Stimulated activated CD4-positive, alpha-beta T cell treated with anti-CD3 and anti-CD28 coated beads, Interleukin-4, amount 100 ng/mL, for 1 hour (primary cell): ENCODE measurements at places on chromosomes 7 and 10.

DNA sequence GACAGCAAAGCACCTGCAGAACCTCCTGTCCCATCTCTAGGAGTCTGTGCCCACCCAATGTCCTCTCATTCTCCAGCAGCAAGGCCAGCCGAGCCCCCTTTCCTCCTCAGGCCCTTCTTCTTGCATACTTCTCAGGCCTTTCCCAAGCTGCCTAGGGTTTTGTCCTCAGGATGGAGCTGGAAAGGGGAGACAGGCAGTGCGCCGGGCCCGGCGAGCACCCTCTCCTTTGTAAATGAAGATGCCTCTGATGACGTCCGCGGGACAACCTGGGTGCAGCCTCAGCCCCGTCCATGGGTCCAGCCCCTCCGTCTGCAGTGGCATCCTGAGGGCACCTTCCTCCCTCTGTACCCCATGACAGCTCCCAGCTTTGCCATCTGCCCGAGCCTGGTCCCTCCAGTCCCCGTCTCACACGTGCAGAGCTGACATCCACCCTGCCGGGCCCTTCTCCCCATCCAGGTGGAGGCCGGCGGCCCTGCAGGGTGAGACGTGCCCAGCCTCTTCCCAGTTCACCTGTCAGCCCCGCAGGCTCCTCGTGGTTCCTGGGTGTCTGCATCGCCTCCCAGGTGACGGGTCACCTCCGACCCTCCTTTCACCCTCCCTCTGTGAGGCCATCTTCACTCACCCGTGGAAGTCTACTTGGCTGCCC lies 36.4 kb downstream of the JAKMIP3 start:
- DNase-seq, result no peak

- DNase-seq, result no peak
These were observed 29.1 kb downstream of the NUDCD3 start for GRCh38 chr7:44461387-44461786.

- DNase-seq, result no peak
These were observed 4.4 kb downstream of the SHTN1 start for GRCh38 chr10:117000580-117000979.

GRCh38 chr10:56383806-56384205 lies 22.7 kb upstream of the ZWINT start:
- DNase-seq, result no peak

DNA sequence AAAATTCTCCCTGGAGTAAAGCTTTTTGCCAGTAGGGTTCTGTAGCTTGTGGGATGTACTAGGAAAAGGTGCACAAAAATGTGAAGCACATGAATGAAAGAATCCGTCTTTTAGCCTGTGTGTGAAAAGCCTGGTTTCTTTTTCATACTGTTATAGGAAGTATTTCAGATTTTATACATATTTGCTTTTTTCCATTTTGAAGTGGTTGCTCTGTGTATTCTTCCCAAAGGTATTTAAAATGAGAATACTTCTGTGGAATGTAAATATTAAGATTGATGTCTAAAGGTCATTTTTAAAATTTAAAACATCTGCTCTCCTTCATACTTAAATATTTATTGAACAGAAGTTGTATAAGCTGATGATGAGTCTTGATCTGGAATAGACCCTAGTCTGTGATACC lies 96.8 kb downstream of the CDK14 start:
- DNase-seq, result no peak

- no peak for DNase-seq
These were observed 28.3 kb upstream of the CLDN4 start for GRCh38 chr7:73802459-73802858.

DNA sequence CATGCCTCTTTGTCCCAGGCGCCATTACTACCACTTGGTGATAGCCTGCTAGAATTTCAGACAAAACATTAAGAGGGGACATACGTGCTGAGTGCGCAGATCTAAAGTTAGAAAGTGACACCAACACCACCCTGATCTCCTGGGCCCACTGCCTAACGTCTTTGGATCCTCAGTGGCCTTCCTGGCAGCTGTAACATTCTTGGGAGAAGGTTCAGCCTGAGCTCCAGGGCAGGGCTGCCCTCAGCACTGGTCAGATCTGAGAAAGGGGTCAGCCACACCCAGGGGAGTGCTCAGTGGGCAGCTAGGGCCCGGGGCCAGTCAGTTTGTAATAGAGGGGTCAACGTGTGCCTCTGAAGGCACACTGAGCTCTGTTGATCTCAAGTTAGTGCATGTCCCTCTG lies 48.4 kb downstream of the ZCCHC24 start:
- DNase-seq, result no peak

DNA sequence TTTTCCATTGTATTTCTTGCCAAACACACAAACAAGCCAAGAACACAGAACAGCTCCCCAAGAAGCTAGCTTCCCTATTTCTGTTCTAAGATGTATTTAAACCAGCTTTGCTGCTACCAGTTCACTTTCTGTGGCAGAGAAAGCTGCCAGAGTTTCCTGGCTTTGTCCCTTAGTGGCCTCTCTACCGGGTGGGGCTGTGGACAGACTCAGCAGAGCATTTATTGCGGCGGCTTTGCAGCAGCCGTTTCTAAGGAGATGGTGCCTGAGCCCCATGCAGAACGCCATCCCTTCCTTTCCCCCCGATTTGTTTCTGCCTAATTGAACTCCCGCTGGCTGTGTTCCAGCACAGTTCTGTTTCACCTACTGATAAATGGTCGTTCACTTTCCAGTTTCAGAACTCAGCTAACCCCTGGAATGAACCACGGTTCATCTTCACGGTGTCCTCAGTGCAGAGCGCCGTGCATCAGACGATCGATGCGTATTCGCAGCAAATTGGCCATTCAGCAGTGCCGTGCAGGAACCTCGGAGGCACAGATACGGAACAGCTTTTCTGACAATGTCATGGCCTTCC lies 33.8 kb upstream of the SFMBT2 start:
- no peak for DNase-seq

DNA sequence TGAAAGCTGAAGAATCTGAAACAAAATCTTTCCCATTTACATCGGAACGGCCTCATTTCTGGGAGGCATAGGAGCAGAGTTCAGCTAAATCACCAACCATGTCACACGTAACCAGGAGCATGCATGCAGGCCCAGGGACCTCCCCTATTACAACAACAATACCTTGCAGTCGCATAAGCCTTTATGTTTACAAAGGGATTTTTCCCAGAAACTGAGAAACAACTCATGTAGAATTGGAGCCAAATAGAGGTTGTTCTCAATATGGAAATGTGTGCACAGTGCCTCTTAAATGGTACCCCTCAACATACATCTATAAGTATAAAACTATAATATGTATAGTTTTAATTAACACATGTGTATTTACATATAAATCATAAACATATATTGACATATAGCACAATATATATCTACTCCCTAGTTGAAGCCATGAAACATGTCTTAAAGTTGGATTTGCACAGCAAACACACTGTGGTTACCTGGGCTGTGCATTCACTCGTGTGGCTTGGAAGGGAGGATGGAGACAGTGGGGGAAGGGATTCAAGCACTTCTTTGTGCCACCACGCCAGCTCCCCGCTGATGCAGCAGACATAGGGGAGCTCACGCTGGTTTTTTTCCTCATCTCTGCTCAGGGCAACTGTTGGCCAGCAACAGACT lies 35.0 kb upstream of the DGKI start:
- no peak for DNase-seq

GRCh38 chr7:44066111-44066460 lies 719 bp upstream of the PGAM2 start:
- no peak for DNase-seq

GRCh38 chr7:32525839-32526238 lies 30.6 kb downstream of the AVL9 start:
- DNase-seq, result no peak

DNA sequence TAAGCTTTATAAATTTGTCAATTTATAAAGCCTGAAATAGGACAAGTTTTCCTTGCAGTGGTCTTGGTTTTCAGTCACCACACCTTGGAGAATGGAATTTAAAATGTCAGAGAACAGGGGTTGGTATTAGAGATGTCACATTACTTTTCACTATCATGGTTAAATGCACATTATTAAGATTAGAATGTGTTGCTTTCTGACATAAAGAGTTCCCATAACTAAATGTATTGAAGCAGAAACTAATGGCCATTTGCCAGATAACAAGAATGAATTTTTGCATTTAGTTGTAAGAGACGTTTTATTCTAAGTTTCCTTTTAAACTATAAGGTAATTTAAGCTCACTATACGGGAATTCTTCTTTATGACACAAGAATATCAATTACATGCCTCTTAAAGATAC lies 172.3 kb downstream of the ARL4A start:
- DNase-seq, result no peak

GRCh38 chr7:115359955-115360354 lies 438.1 kb downstream of the MDFIC start:
- no peak for DNase-seq

GRCh38 chr10:111175787-111176186 lies 99.0 kb downstream of the ADRA2A start:
- DNase-seq, result no peak

GRCh38 chr10:129418496-129419225 lies 48.4 kb upstream of the MGMT start:
- DNase-seq, result no peak

GRCh38 chr7:108083980-108084379 lies 46.2 kb downstream of the LAMB4 start:
- no peak for DNase-seq

DNA sequence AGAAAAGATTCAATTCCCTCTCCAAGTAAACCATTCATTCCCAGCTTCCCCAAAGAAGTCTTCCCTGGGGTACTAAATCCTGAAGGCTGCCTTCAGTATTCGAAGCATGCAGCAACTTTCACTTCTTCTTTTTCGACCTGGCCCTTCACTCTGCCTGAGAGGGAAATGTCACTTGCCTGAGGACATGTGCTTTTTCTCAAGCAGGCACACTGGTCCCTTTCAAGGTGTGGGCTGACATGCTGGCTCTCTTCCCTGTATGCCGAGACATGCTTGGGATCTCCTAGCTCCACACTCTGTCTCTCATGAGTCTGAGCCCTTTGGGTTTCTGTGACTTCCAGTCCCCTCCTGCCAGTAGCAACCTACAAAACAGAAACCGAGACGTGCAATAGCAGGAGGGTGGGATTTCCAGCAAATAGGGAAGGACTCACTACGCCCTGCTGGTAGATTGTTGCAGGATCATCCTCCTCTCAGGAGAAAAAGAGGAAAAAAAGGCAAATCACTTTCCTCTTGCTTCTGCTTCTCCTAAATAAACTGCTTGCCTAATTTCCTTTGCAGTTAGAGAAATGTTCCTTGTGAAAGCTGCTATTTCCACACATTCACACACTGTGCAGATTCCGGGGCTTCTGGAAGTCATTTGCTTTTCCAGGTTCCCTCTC lies 33.5 kb downstream of the FIGNL1 start:
- no peak for DNase-seq

- no peak for DNase-seq
These were observed 217.1 kb downstream of the CAMK1D start for GRCh38 chr10:12566161-12567115.

DNA sequence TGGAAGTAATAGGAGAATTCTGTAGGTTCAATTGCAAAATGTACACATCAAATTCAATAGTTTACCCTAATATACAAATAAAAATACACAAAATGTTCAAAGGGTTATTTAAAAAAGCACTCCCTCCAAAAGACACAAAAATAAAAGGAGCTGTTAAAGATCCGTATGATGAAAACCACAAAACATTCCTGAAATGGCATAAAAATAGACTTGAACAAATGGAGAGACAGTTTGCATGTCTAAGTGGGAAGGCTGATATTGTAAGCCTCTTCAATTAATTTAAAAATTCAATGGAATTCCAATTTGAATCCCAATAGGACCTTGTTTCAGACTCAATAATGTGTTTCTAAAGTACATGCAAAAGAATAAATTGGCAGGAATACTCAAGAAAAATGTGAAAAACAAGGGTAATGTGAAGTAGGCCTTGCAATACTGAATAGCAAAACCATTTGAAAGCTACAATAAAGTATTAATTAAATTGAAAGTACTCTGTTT lies 38.0 kb upstream of the INSYN2A start:
- no peak for DNase-seq

GRCh38 chr7:85065888-85066485 lies 120.9 kb downstream of the SEMA3D start:
- DNase-seq, result no peak

DNA sequence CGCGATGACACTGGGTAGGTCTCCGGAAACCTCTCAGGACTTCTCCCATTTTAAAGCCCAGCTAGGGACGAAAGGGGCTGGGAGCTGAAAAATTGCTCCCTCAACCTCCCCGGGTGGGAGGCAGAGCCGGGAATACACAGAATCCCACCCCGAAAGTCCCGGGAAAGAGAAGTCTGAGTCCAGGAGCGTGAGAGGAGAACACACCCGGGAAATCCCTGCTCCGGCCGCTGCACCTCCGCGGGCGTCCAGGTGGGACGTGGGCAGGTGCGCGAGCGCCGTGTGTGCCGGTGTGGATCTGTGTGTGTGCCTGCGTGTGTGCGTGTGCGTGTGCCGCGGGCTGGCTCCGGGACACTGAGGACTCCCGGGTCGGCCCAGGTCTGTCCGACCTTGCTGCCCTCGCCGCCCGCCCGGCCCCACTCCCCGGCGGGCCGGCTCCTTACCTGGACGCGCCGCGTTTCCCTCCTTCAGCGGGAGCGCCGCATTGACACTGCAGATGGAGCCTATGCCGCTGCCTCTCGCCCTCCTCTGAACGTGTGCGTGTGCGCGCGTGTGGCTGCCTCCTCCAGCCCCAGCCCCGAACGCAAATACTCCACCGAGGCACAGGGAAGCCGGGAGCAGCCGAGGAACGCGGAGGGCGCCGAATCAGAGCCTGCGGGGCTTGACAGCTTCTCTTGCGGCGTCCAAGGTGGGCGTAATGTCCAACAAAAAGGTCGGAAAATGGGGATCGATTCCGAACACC lies at the start of gene PLXNA4:
TSS of gene PLXNA4 (minus strand) at position 489 of the 739 bp plus-strand sequence. CDS start 67,777 bp downstream, outside the sequence.
- DNase-seq, result no peak

DNA sequence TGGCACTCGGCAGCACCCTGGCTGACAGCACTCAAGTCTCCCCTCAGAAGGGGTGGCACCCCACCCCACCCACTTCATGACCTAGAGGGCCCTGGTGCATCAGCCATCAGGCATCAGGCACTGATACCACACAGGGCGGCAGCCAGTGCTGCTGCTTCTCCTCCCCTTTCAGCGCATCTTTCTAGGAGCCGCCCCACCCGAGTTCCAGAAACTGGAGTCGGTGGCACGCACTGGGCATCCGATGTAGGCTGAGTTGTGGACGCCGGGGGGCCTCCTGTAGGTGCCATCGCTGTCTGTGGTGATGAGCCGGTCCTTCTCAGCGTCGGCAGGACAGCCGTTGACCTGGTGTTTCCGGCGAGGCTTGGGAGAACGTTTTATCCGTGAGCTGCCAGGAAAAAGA lies 69.7 kb upstream of the ATP6V0A4 start:
- DNase-seq, result no peak

- no peak for DNase-seq
These were observed 154.3 kb downstream of the ZNF365 start for GRCh38 chr10:62528441-62528840.

- DNase-seq, result no peak
These were observed 136.6 kb downstream of the GRID1 start for GRCh38 chr10:86229811-86230556.

DNA sequence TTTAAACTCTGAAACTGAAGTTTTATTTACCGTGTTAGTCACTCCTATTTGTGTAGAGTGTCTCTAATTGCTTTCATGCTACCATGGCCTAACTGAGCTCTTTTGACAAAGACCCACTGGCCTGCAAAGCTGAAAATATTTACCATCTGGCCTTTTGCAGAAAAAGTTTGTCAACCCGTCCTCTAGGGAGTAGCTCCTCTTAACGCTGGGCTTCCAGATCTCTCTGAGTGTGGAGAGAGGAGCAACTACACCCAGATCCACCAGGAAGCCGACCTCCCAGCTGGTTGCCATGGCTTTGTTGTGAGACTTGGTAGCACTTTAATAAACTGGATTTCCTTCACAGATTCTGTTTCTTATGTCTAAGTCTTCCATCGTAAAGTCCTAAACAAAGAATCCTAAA lies 4.2 kb upstream of the C10orf71 start:
- DNase-seq, result no peak

- no peak for DNase-seq
These were observed 175.2 kb downstream of the BMPER start for GRCh38 chr7:34080513-34080912.
